Caudate nucleus (tissue), 63 donors: ENCODE measurements at places on chromosomes 1 and 21.

DNA sequence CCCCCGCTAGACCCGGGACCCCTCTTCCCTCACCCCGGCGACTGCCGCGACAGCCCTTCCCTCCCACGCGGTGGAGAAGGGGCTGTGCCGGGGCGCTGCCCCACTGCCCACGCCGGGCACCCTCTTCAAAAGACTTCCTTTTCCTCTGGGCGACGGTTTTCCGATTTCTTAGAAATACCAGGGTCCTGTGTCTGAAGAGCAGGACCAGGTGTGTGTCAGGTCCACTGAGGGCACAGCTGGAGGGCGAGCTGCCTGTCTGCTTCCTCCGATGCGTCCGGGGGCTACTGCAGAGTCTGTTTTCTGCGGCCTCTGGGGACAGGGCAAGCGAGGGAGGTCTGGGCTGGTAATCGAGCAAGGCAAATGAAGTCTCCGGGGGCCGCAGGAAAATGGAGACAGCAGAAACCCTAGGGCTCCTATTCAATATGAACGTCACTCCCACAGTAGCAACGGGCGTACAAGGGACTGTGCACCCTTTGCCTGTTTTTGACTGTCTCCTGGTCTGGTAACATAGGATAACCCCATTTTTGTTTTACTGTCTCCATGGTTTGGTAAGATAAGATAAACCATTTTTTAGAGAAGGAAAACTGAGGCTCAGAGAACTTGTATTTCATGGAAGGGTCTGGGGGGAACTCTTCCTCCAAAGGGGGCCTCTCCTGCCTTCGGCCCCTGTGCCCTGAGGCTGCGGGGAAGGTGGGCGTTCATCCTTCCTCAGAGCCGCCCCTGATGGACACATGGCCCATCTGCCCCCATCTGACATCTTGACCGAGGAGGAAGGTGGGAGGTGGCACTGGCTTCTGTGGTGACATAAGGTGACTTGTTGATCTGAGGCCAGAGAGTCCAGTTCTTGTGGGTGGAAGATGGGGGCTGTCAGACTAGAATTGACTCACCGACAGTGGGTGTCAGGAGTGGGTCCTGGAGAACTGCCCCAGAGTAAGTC is 970 bp downstream of the TNFRSF1B start:
- no peak for DNase-seq

GRCh38 chr1:246705368-246705767 is 18.8 kb upstream of the SCCPDH start:
- no peak for DNase-seq

- no peak for DNase-seq
Measured at GRCh38 chr1:43925846-43926245, 7.8 kb upstream of the ARTN start.

DNA sequence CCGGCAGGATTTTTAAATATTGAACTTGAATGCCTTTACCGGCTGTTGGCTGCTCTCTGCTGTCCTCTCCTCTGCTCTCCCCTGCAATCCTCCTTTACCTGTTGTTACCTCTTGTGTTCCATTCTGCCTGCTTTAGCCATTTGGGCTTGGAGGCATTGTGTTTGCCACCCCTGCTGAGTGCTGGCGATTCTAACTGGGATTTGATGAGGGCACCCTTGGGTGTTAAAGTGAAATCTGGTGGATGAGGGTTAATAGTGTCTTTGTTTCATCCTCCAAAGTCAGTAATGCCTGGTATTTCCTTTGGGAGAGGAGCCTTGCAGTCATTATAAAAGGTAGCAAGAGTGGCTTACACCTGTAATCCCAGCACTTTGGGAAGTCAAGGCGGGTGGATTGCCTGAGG is 9.9 kb downstream of the SZRD1 start:
- DNase-seq = no peak

DNA sequence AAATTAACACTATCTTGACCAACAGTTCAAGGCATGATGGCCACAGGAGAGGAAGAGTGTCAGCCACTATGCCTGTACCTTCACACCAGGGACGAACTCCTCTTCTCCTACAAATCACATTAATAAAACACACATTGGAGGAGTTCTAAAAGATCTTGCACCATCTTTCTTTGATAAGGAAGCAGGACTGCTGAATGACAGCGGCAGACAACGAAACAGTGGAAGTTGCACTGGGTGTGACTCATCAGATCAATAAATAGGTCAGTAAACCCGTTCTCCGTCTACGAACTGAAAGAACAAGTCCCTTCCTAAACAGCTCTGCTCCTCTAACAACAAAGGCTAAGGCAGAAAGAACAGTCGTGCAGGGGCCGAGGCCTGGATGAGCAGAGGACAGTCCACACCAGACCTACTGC is 23.1 kb downstream of the UBE2G2 start:
- no peak for DNase-seq

- peak; percentile 54 for DNase-seq
Measured at GRCh38 chr1:20376880-20377494, 86.3 kb downstream of the VWA5B1 start.

DNA sequence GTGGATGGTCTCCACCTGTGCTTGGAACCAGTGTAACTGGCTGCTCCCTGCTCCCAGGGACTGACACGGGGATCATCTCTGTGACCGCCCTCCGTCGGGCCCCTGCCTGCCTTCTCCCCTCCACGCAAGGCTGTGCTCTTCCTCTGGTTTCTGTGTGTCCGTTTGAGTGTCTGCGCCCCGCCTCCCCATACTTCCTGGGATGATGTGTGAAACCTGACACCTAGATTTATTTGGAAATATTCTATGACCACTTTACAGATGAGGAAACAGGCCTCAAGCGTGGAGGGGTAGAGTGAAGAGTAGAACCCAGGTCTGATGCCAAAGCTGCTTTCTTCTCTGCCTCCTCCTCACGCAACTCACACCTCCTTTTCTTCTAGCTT is 24.3 kb downstream of the LDLRAP1 start:
- DNase-seq = no peak

GRCh38 chr21:45864436-45864835 is 117.1 kb upstream of the COL6A1 start:
- no peak for DNase-seq

GRCh38 chr21:29130270-29130969 is at the start of gene MAP3K7CL:
TSS of gene MAP3K7CL (plus strand) at chr21:29130644. CDS start at chr21:29133345, 2,701 bp downstream.
- no peak for DNase-seq

DNA sequence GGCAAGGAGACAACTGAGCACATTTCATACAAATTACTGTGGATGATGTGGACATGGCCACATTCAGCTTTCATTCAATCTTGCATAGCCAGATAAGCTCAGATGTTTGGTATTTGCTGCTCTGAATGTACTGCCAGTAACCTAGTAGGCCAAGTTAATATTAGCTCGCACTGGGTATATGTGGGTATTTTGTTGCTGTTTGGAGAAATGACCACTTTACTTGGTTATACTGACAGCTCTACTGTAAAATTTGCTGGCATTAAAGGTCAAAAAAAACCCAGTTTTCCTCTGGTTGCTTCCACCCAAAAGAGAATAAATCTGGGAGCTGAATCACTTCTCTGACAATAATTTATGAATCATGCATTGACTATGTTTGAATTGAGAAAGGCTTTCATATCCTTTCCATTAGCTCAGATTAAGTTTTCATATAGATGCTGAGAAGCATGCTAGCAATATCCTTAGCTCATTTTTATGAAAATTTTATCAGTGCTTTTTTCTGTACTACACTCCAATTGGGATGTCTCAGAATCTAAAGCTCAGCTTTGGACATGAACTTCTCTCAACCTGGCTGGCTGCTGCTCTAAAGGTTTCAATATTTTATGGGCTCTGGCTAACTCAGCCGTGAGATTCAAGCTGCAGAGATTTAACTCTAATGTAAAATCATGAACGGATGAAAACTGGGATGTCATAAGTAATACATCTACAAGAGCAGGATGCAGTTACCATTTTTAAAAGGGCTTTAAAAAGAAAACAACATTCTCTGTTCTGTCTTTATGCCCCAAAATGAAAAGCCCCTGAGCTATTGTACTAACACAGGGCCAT is 330.0 kb downstream of the BARHL2 start:
- DNase-seq = no peak

- DNase-seq = no peak
Measured at GRCh38 chr1:178310685-178311105, 186.1 kb downstream of the CLEC20A start.

GRCh38 chr1:180101411-180101810 is 53.3 kb upstream of the QSOX1 start:
- DNase-seq = no peak

- DNase-seq = no peak
Measured at GRCh38 chr1:31010086-31010989, 55.2 kb downstream of the PUM1 start.

DNA sequence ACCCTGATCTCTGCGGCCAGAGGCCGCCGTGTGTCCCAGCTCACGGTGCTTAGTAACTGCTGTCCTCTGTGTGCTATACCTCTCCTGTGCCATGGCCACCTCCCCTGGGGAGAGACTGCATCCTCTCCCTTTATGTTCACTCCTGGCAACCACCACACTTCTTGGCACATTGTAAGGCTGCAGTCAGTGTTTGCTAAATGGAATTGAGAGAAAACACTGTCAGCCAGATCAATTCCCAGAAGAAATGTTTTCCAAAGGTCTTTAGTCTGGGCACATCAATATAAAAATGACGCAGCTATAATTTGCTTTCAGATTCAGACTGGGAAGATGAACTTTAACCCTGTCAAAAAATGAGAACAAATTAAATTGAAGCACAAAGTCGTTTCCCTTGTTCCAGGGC is 96.8 kb downstream of the BEND5 start:
- DNase-seq = no peak

DNA sequence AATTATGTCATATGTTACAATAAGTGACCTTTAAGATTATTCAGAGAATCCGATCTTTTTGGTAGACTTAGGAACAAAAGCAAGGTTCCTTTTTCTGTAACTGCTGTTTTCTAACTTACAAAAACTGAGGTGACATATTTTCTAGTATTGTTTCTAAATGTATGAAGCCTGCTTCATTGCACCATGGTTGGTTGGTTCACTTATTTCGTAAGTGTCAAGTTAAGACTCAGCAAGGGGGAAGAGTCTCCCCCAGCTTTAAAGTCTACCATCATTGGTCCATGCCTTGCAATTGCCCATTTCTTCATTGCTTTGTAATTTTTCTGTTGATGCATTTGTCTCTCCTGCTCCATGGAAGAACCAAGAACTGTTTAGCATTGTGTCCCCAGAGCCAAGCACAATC is 136.9 kb downstream of the DISC1 start:
- no peak for DNase-seq

- DNase-seq = no peak
Measured at GRCh38 chr1:194104247-194104844, 917.9 kb upstream of the B3GALT2 start.

GRCh38 chr1:57475366-57475765 is 51.5 kb upstream of the DAB1 start:
- no peak for DNase-seq

- DNase-seq = no peak
Measured at GRCh38 chr1:35570589-35571137, 2.5 kb upstream of the TFAP2E start.

DNA sequence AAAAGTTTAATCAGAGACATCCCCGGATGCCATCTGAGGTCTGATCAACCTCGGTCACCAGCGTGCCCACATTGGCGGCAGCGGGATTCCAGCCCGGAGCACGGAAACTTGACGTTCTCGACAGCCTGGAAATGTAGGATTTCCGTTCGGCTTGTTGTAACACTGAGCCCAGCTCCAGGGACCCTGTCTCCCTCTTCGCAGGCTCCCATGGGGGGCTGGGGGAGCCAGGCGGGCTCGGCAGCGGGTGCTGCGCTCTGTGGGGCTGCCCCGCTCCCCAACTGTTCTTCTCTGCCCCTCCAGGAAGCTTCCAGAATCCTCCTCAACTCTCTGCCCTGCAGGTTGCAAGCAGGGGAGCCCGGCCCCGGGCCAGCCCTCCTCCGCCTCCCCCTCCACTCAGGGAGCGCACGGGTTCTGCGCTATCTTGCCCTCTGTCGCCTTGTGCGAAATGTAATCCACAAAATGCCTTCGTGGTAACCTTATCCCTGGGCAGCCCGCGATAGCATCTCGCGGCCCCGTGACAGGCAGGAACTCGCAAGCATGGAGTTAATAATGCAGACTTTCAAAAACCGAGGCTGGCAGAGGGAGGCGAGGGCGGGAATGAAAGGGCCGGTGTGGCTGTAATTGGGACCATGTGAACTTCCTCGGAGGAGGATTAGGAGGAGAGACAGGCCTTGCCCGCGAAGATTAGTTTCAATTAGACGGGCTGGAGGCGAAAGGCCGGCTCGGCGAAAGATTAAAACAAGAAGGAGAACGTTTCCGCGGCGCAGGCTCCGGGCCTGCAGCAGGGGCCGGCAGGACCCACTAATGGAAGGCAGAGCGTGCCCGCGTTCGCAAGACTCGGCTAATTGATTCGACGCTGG is 53.9 kb upstream of the TTC34 start:
- no peak for DNase-seq

DNA sequence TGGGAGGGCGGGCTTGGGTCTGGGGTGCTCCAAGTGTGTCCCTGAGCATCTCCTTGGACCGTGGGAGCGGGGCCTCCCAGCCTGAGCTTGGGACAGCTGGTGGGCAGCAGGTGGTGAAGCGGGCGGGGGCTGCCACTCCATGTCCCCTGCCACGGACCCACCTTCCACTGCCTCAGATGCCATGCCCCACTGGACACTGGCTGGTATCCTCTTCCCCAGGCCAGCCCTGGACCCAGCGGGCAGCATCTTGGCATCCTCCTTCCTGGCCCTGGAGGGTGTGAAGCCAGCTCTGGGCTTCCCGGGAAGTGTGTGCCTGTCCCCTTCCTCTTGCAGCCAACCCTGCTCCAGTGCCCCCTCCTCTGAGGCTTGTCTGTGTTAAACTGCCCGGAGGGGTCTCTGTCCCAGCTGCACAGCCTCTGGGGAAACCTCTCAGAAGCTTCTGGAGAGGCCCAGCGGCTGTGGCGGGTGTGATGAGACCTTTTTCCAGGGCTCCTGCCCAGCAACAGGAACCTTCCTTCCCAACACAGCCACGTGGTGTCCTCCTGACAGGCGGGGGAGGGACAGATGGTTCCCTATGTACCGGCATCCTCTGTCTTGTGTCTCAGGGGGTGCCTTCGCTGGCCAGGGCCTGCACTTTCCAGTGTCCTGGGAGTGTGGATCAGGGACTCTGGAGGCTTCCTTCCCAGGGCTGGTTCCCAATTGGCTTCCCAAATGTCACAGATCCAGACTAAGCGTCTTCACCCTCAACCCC is 81.6 kb upstream of the DISP3 start:
- DNase-seq = no peak

GRCh38 chr1:238377280-238377919 is 486.7 kb upstream of the ZP4 start:
- no peak for DNase-seq

DNA sequence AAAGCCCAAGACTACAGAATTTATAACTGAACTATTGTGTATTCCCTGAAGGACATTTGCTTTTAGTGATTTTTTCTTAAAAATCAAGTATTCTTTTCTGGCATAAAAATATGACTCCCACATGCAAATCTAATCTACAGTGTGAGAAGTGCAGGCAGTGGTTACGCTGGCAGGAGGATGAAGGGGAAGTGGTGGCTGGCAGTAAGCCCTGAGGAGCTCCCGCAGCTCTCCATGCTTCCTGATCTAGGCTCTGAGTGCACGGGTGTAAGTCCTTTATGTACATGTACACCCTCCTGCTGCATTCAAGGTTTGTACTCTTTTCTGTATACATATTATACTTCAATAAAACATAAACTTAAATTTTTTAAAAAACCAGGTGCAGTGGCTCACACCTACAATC is 67.5 kb upstream of the PRDX6 start:
- no peak for DNase-seq

- peak; percentile 49 for DNase-seq
Measured at GRCh38 chr1:61056573-61057439, 25.6 kb upstream of the NFIA start.

GRCh38 chr1:164704954-164705353 is 146.0 kb downstream of the PBX1 start:
- DNase-seq = no peak

- DNase-seq = no peak
Measured at GRCh38 chr1:108843390-108844137, 13.3 kb downstream of the AKNAD1 start.
